Right ventricle myocardium inferior (tissue), 1 donor: ENCODE measurements at places on chromosomes 16 and 17.

GRCh38 chr17:49280061-49280460 is 49.5 kb upstream of the PHOSPHO1 start:
- DNase-seq, result no peak

DNA sequence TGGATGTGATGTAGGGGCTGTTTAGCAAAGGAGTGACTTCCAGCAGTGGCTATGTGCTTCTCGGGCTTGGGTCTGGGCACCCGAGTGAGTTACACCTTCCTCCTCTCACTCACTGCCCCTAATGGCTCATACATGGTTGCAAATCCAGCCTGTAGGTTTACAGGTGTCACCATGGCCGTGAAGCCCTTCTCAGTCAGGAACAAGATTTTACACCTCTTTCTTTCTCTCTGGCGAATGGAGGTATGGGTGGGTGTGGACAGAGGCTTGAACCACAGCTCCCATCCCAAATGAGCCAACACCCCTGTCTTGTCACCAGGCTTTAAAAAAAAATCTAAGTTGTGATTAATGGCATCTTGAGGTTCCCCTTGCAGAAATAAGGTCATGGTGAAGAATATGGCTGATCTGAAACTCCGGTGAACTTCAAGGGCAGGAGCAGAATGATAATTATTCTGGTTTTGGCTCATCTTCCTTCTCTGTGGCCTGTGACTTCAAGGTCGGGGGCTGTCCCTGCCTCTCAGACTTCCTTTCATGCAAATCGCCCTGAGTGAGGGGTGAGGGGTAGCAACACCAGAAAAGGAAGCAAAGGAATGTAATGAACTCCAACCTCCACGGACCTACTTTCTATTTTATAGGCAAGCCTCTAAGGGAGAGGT is 331.2 kb downstream of the MAF start:
- no peak for DNase-seq

- DNase-seq, result no peak
Measured at GRCh38 chr16:23597003-23597756, 1.1 kb upstream of the NDUFAB1 start.

DNA sequence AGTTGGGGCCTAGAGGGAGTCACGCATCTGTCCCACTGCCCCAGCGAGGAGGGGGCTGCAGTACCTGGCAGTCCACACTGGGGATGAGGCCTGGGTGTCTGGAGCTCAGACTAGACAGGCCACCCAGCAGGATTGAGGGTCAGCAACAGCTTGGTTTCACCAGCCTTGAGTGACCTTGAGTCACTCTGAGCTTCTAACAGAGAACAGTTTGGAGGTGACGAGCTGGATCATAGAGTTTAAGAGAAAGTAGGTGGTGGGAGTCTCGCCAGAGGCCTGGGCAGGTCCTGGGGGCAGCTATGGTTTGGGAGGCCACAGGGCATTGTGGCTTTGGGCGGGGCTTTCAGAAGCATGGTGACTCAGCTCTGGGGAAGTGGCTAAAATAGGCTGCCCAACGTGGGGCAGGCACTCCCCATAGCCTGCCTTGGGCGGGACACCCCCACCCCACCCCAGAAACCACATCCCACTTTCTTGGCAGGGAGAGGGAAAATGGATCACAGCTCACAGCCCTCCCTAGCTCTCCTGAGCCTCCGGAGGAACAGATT is 20.5 kb downstream of the CDC42EP4 start:
- peak; percentile 79 for DNase-seq

DNA sequence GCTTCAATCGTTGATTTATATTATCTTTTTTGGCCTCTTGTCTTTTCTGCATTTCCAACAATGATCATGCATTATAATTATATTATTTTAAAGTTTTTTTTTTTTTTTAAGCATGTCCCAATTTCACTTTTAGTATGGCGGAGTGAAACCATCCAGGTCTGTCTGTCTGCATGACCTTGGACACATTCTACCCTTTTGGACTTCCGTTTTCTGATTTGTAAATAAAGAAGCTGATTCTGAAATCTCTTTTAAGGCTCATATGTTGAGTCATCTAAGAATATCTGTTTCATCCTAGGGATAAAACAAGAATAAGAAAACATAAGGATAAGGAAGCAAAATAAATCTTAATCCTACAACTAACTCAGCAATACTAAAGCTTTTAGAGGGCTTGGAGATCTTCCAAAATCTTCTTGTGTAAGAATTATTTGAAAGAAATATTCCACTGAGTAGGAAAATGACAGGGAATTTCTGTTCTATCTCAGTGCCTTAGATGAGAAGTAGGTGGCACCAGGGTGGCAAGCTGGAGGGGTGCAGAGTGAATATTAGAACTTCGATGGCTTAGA is 195.7 kb upstream of the TOX3 start:
- no peak for DNase-seq
